ENCODE measurements at places on chromosomes 11 and 22.

DNA sequence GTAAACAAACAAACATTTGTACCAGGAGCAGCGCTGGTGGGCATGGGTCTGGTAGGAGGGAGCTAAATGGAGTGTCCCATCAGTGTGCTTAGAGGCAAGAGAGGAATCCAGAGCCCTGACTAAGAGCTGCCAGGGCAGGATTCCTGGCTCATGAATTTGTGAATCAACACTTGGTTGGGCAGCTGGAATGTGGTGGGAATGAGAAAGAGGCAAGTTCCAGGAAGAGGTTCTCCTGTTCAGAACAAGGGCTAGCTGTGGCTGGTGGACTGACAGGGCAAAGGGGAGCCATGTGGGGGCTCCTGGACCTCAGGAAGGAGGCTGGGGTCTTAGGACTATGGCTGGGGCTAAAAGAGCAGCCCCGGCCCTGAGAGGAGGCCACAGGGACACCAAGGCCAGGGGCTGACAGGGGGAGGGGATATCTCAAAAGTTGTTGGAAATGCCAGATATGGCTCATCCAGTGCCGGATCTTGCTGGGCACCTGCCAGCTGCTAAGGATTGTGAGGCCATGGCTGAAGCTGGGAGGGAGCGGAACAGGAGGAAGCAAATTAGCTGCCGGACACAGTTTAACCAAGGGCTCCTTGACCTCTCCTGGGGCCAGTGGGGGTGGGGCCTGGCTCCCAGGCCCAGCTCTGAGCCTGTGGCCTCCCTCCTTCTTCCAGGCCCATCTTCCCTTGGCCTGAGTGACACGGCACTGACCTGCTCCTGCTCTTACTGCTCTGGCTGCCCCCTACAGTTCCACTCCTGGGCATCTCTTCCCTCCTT, 14.6 kb upstream of the P2RY6 start:
- peaks cover 20% of the 10 kb centered on the region for H3K4me1 ChIP-seq
- no peak overlapping the region for H3K4me3 ChIP-seq
- H3K27me3 ChIP-seq: no peaks in the 10 kb centered on the region
- peak overlapping the region; percentile 89 for H3K27ac ChIP-seq

DNA sequence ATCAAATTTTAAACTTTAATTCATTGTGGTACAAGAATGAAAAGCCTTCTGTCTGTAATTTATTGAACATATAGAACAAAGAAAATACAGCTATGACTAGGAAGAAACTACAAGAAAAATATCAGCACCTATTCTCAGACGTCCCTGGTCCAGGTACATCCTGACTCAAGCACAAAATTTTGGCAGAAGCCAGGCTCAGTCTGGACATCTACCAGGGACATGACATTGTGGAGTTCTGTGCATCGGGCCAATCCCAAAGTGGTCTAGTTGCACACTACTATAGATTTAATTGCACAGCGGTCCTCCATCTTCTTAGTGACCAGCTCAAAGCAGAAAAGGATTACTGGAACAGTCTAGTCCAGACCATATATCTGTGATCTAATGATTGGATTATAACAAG, 15.7 kb upstream of the CD59 start:
- no peak overlapping the region for H3K27ac ChIP-seq
- H3K4me3 ChIP-seq: no peak overlapping the region
- H3K4me1 ChIP-seq: no peaks in the 10 kb centered on the region
- H3K36me3 ChIP-seq: peaks cover 52% of the 10 kb centered on the region
- no peak for DNase-seq

DNA sequence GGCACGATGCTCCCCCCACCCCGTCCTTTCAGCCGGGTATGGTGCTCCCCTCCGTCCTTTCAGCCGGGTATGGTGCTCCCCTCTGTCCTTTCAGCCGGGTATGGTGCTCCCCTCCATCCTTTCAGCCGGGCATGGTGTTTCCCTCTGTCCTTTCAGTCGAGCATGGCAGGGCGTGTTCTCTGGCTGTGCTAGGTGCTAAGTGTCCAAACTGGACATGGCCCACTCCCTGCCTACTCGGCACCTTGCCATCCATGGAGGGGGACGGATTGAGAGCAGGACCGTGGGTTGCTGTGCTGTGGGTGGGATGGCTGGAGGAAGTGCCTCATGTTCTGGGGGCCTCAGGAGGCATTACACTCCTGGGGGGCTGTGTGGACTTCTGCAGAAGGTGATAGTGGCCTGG, 45.5 kb downstream of the MUC6 start:
- peaks cover 98% of the 10 kb centered on the region for H3K36me3 ChIP-seq
- H3K4me3 ChIP-seq: no peak overlapping the region
- no peak overlapping the region for H3K27ac ChIP-seq
- no peaks in the 10 kb centered on the region for H3K27me3 ChIP-seq
- no peak for DNase-seq

DNA sequence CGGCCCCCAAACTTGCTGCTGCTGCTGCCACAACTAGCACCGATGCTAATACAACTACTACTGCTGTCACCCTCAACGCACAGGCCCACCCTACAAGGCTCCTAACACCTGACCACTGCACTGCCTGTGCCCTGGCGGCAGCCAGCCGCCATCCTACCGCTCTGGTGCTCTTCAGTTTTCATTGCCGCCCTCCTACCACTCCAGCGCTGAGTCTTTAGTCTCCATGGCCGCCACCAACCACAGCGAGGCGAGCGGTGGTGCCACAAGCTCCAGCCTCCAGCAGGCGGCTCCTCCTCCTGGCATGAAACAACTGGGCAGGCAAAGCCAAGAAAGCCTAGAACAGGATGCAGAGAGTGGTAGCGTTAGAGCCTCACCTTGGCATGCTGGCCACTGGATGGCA, 5.0 kb upstream of the RFPL3 start:
- DNase-seq: no peak
- H3K27ac ChIP-seq: no peak overlapping the region
- H3K27me3 ChIP-seq: no peaks in the 10 kb centered on the region
- H3K4me3 ChIP-seq: no peak overlapping the region
- no peaks in the 10 kb centered on the region for H3K36me3 ChIP-seq
